ENCODE measurements at places on chromosomes 12 and 14. TPM values are rescaled to one million over a fixed set of nuclear protein-coding genes. Genes with fewer than 3 reads are reported as not detected.

DNA sequence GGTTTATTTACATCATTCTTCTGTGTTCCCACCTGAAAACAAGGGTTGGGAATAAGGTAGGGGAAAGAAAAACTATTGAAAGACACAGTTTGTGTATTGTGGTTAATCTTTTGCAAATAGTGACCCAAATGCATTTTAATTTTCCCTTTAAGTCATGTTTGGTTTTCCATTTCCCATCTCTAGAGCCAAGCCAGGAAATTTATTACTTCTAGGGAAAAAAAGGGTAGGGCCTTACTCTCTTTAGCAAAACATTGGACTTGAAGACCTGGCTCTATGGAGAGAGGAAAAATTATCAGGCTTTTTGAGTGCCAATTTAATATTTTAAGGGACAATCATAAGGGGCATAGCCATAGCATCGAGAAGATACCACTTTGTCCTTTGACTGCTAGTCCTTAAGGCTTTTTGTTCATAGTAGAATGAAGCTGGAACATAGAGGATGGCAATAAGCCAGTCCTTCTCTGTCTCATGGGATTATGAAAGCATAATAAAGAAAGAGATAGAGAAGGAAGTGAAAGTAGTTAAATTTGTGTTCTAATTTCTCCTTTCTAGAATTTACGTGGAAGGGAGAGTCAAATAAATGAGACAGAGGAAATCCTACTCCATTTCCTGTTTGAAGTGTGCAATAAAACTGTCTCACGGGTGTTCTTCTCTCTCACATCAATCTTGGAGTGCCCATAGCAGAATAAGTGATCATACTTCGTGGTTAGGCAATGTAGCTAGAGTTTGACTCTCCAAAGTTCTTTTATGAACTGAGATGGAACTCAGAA is 50.9 kb upstream of the PPFIA2 start:
- DNase-seq, result no peak

Gene RNU4-1
- not detected for total RNA-seq

Gene FBRSL1
- 27.3 TPM for total RNA-seq

Gene CPM
- total RNA-seq, result 59.0 TPM

- DNase-seq, result no peak
Observed at GRCh38 chr12:15851045-15851620, 31.1 kb upstream of the STRAP start.

GRCh38 chr12:93089805-93090569 is 160.9 kb upstream of the EEA1 start:
- DNase-seq, result no peak

Gene KLHDC1
- 3.4 TPM for total RNA-seq

GRCh38 chr12:69149270-69149669 is 90.1 kb upstream of the CPSF6 start:
- no peak for DNase-seq

GRCh38 chr12:30988646-30989286 is 62.2 kb downstream of the TSPAN11 start:
- no peak for DNase-seq

DNA sequence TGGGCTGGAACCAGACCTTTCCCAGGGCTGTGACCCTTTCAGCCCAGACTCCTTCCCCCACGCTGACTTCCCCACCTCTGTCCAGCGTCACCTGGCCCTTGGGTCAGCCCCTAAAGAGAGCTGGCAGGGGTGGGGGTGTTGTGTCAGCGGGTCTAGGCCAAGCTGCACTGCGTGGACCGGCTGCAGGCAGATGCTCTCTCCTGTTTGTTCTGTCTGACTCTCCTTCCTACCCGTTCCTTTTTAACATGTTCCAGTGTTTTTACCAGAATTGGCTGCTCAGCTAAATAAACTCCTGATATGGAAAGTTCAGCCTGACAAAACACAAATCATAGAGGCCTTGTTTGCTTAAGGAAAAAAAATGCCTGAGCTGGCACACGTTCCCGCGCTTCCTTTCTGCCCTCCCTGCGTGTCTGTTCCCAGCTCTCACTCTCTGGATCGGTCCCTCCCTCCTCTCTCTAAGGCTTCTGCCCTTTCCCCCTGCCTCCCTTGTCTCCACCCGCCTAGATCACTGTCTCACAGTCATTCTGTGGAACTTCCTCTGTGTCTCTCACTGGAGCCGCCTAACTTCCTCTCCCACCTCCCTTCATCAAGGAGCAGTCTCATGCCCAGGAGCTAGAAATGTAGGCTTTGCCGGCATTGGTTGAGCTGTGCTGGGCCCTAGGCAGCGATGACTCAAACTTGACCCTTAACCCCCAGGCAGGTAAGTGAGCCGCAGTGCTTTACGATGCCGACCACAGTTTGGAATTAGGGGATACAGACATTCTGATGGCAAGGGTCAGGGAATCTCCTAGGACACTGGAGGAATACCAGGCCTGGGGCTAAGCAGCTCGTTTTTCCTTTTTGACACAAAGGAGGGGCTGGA is 15.5 kb upstream of the MLXIP start:
- no peak for DNase-seq

- no peak for DNase-seq
Observed at GRCh38 chr12:112350593-112351592, 31.3 kb downstream of the HECTD4 start.

DNA sequence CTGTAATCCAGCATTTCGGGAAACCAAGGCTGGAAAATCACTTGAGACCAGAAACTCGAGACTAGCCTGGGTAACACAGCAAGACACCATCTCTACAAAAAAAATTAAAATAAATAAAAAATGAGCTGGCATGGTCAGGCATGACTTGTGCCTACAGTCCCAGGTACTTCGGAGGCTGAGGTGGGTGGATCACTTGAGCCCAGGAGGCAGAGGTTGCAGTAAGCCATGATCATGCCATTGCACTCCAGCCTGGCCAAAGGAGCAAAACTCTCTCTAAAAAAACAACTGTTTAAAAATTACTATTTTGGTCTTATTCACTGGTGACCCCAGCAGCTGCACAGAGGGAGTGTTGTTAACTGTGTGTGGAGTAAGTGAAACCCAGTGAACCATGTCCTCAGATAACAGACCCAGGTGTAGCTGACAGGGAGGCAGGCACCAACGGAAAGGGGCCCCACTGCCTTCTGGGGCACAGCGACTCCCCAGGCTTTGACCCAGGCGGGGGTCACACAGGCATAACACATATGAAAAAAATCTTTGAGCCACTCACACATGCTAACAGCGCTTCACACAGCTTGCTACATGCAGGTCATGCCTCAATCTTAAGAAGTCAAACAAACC is 12.1 kb downstream of the DDX54 start:
- DNase-seq, result no peak

DNA sequence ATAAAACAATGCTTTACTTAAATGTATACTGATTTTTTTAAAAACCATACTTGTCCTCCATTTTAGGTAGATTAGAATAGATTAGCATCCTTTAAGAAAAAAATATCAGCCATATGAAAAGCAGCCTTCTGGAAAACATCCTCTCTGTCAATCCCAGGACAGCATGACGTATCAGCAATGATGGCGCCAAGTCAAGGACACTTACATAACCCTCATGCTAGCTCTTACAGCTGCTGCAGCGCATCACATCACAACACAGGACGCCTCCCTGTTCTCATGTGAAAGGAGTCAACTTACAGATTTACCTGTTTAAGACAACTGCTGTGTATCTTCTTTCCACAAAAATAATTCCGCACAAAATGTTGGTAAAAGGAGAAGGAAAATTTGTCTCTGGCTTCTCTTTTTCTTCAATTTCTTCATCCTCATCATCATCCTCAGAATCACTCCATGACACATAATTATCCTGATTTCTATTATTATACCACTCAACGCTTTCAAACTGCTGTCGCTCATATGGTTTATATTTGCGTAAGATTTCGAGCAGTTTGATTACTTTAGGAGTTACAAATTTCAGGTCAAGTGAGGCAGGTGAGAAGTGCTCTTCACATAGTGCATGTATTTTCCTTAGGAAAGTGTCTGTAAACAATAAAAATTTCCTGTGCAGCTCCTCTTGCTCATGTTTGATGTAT is 33.3 kb downstream of the DICER1 start:
- no peak for DNase-seq

Gene KRT74
- 2.0 TPM for total RNA-seq

Gene TAS2R9
- total RNA-seq, result not detected

Gene KLHL33
- total RNA-seq, result not detected

Gene MYH6
- not detected for total RNA-seq

- DNase-seq, result no peak
Observed at GRCh38 chr12:10397296-10397695, 7.5 kb upstream of the KLRK1 start.

Gene SLC25A21
- not detected for total RNA-seq

DNA sequence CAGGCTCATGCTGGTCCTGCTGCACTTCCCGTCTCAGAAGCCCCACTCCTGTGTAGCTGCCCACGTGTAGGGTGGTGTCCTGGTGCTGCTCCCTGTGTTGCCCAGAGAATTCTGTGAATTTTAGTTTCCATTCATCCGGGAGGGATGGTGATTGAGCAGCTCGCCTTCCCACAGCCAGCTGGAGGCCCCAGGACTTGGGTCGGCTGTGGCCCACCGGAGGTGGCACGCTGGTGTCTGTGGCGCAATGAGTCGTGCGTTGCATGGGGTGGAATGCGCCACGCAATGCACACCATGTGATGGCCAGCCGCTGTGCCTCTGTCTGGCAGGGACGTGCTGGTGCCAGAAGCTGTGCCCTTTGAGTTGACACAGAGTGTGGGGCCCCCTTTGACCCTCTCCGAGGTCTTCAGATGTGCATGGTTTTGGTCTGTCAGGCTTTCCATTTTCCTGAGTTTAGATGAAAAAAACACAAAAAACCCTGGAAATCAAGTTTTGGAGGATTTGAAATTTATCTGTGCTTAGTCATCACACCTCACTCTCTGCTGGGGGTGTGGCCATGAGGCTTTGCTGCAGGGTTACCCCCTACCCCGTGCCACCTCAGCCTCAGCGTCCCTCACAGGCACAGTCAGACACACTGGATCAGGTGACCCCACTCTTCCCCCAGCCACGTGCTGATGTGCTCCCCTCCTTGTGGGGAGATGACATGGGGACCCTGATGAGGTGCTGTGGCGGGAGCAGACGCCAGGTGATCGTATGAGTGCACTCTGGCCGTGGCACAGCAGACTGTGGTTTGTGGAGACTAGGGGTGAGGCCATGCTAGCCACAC is 64.6 kb downstream of the EP400 start:
- no peak for DNase-seq

Gene CIROP
- total RNA-seq, result not detected

Gene SRGAP1
- 10.8 TPM for total RNA-seq

GRCh38 chr14:101069666-101070362 is 166.3 kb upstream of the RTL1 start:
- DNase-seq, result peak; percentile 41

Gene TTC9
- 4.1 TPM for total RNA-seq

- no peak for DNase-seq
Observed at GRCh38 chr14:91521061-91521640, 11.0 kb upstream of the PPP4R3A start.
